A549 treated with RU486 at 1 μM for 4 hours (cell line): ENCODE measurements at places on chromosomes 2 and 18. TPM values are rescaled to one million over a fixed set of nuclear protein-coding genes. Genes with fewer than 3 reads are reported as not detected.

Gene CD28
- total RNA-seq: not detected in 5 replicates

Gene POMC
- total RNA-seq: not detected in 5 replicates

Gene MDH1
- total RNA-seq: 208 to 265 TPM (median 245 TPM) in 5 replicates

Gene LYPD6
- total RNA-seq: 0.03 to 0.07 TPM (median 0.06 TPM) in 4 of 5 replicates, not detected in the other

Gene INPP5D
- total RNA-seq: 0.43 to 1.4 TPM (median 0.51 TPM) in 5 replicates

Gene SERPINB3
- total RNA-seq: 0.09 to 0.21 TPM (median 0.14 TPM) in 3 of 5 replicates, not detected in the others

Gene ITGB6
- 0.62 to 1.5 TPM (median 1.1 TPM) in 5 replicates for total RNA-seq

Gene SERPINB13
- not detected in 5 replicates for total RNA-seq

Gene TEX44
- total RNA-seq: not detected in 5 replicates

Gene REG3G
- total RNA-seq: not detected in 5 replicates

Gene LBX2
- total RNA-seq: 2.7 to 4.1 TPM (median 3.4 TPM) in 5 replicates

Gene SCN7A
- total RNA-seq: not detected in 5 replicates

Gene FTCDNL1
- 1.8 to 2.8 TPM (median 2.5 TPM) in 5 replicates for total RNA-seq
